Stimulated activated CD4-positive, alpha-beta T cell treated with anti-CD3 and anti-CD28 coated beads, Interleukin-4, amount 100 ng/mL, for 1 hour (primary cell): ENCODE measurements at places on chromosomes 12 and 14.

GRCh38 chr12:107564946-107565345, 120.7 kb upstream of the PWP1 start:
- DNase-seq, result no peak

DNA sequence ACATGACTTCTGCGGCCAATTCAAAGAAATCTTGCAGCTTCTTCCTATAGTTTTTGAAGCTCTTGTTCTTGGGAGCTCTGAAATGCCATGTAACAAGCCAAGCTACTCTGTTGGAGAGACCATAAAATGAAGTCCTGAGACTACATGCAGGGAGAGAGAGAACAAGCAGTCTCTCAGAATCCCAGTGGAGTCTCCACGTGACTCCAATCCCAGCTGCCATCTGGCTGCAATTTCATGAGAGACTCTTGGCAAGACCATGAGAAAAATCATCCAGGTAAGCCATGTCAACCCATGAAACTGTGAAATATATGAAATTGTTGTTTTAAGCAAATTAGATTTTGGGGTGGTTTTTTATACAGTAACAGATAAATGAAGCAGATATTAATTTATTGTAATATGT, 54.4 kb downstream of the KLRG1 start:
- no peak for DNase-seq

- no peak for DNase-seq
These were observed 850 bp upstream of the ZNF385A start for GRCh38 chr12:54385251-54385914.

- no peak for DNase-seq
These were observed 174.2 kb upstream of the PDE3A start for GRCh38 chr12:20194171-20194570.

- no peak for DNase-seq
These were observed 24.0 kb downstream of the CCDC85C start for GRCh38 chr14:99579903-99580571.

DNA sequence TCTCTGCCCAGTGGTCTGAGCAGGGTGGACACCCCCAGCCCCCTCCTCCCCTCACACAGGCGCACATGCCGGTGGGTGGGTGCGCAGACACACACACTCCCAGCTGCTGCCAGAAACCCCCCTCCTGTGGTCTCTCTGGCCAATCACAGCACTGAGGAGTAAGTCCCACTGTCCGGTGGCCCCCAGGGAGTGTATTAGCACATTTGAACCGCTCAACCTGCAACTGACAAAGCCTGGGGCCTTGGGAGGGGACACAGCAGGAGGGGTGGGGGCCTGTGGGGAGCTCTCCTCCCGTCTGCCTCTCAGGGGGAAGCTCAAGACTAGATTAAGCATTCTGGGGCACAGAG, 11.7 kb downstream of the FIGNL2 start:
- DNase-seq, result no peak

- no peak for DNase-seq
These were observed 6.3 kb downstream of the ITGA5 start for GRCh38 chr12:54412786-54413185.

DNA sequence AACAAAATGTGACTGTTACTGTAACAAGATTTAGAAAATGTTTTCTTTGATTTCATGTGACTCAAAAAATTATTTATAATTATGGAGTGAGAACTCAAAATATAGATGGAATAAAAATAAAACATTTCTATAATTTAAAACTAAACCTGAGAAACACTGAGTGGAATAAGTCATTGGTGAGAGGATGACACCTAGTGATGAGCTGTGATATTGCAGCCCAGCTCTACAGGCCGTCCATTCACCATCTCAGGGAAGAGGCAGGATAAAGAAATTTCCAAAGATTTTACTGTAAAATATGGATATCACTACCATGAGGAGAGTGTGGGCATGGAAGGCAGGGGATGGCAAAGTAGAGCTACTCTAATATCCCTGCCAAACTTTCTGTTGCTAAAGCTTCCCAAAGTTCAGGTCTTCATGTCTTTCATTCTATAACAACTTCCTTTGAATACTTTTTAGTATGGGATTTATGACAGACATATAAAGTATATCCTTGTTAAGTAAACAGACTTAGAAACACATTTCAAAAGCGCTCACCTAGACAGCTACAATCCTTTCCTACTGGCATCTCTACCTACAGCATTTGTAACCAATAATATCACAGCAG, 308.0 kb downstream of the ITPR2 start:
- DNase-seq, result no peak

DNA sequence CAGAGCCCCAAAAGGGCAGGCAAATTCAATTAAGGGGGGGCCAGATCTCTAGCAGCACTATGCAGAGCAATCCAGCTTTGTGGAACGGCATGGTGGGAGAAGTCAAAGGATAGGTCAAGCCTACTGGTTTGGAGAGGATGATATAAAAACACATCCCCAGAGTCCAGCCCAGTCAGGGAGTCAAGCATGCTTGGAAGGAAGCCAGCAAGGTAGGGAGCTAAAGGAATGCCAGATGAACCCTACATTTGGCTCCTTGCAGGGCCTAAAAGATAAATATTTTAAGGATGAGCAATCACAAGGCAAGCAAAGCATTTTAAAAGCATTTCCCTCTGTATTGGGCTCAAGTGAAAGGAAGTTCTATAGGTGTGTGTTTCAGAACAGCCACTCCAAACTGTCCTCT, 21.4 kb downstream of the KCTD10 start:
- DNase-seq, result no peak

- no peak for DNase-seq
These were observed 244.2 kb downstream of the GPHN start for GRCh38 chr14:66752109-66752508.

DNA sequence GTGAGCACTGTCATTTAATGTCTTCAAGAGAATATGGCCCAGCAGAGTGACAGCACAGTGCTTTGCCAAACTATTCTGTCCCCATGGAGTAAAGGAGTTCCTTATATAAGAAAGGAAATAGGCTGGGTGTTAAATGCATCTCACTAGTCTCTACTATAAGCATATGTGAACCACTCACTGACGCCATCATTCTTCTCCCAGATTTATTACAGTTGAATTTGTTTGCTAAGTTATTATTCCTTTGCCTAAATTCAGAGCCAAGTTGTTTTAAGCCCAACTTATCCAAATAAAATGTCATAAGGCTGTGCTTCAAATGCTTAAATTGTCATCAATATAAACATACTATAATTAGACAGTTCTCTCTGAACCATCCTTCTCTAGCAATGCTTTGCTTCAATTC, 151.6 kb downstream of the KCNA5 start:
- no peak for DNase-seq

- DNase-seq, result no peak
These were observed 13.8 kb downstream of the NFKBIA start for GRCh38 chr14:35390577-35391387.

DNA sequence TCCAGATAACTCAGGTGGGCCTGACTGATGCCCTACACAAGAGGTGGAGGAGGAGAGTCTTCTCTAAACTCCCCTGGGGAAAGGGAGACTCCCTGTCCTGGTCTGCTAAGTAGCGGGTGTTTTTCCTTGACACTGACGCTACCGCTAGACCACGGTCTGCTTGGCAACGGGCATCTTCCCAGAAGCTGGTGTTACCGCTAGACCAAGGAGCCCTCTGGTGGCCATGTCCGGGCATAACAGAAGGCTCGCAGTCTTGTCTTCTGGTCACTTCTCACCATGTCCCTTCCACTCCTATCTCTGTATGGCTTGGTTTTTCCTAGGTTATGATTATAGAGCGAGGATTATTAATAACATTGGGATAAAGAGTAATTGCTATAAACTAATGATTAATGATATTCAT, 965.5 kb downstream of the TMEM121 start:
- peak; percentile 15 for DNase-seq

GRCh38 chr12:132049876-132050275, 94.2 kb downstream of the DDX51 start:
- DNase-seq, result no peak

GRCh38 chr14:100160534-100160916, 1.1 kb upstream of the DEGS2 start:
- DNase-seq, result no peak

DNA sequence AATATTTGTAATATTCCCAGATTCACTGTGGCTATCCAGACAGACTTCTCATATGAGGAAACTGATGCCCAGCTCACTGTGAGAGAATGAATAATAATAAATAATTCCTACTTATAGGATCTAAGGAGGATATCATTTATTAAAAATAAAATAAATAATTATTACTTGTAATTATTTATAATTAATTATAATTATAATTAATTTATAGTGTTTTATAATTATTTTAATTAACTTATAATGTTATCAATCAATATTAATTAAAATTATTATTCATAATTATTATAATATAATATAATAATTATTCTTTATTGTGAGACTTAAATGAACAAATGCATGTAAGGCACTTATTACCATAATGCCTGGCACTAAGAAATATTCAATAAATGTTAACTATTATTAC, 192.8 kb downstream of the GALC start:
- no peak for DNase-seq

DNA sequence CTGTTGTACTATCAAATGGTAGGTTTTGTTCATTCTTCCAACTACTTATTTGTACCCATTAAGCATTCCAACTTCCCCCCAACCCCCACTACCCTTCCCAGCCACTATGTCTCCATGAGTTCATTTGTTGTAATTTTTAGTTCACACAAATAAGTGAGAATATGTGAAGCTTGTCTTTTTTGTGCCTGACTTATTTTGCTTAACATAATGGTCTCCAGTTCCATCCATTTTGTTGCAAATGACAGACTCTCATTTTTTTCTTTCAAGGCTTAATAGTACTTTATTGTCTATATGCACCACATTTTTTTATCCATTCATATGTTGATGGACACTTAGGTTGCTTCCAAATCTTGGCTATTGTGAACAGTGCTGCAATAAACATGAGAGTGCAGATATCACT, 86.2 kb downstream of the ALG10B start:
- no peak for DNase-seq

- DNase-seq, result no peak
These were observed 399.4 kb upstream of the RGS6 start for GRCh38 chr14:71532790-71533189.

GRCh38 chr14:89563471-89563870, 146.4 kb upstream of the FOXN3 start:
- DNase-seq, result no peak

DNA sequence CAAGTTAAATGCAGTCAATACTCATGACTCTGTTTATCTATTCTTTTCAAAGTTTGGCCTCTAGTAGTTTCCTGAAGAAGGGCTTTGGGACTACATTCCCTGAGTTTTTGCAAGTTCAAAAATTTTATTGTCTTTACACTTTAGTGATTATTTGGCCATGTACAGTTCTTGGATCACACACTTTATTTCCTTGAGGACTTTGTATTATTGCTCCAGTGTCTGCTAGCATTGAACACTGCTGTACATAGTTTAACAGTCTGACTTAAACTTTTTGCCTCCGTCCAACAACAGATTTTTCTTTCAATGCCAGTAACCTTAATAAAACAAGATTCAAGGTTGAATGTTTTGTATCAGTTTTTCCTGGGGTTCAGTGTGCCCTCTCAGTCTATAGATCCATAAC, 132.3 kb downstream of the DERA start:
- no peak for DNase-seq

- no peak for DNase-seq
These were observed 124.8 kb upstream of the NTF3 start for GRCh38 chr12:5307065-5307464.

GRCh38 chr14:39768589-39768988, 336.4 kb upstream of the FBXO33 start:
- no peak for DNase-seq

DNA sequence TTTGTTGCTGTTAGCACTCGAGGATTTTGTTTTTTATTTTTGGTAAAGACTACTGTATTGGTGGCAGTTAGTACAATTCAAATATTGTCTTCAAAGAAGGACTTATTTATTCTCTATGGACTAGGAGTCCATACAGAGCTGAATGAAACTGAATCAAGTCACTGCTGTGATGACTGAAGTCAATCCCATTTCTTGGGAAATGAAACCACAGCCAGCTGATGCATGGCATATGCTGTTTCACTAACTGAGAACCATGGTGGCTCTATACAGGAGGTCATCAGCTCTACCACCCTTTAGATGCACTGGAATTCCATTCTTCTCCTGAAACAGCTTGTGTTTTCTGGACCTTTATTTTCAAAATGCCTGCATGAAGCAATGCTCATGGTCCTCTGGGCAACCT, 22.2 kb downstream of the VTI1B start:
- DNase-seq, result no peak

DNA sequence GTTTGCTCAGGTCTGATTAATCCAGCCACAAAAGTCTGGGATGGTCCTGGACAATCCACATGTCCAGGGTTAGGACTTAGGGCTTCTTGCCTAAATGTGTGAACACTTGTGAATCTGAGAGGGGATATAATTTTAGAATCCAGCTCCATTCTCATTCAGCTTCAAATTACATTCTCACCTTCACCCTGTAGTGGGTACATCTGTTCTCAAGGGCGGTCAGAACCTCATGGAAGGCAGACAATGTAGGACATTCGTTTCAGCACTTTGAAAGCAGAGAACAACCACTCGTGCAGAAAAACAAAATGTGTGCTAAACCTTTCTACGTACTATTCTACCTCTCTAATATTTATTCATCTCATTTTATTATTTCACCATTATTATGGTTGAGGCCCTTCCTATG, 1.2 kb downstream of the TMEM229B start:
- DNase-seq, result no peak

DNA sequence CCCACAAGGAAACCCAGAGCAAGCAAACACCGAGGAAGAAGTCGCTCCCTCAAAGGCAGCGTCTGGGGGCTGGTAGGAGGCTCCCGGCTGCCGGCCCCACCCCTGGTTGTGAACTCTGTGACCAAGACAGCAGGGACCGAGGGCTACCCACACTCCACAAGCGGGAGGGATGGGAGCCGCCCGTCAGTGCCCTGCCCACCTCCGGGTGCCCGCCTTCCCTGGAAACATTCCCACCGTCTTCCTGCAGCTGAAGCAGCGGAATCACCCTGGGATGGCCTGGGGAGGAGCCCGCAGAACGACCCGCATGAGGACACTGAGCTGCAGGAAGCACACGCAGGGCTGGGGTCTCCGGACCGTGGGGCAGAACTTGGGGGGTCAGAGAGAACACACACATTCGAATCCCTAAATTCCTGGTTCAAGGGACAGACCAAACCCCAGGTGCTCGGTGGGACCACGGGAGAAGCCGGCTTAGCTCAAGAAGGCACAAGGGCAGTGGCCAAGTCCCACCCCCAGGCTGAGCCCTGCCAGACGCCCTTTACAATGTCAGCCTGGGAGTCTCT, 33.5 kb upstream of the C14orf180 start:
- DNase-seq, result no peak

DNA sequence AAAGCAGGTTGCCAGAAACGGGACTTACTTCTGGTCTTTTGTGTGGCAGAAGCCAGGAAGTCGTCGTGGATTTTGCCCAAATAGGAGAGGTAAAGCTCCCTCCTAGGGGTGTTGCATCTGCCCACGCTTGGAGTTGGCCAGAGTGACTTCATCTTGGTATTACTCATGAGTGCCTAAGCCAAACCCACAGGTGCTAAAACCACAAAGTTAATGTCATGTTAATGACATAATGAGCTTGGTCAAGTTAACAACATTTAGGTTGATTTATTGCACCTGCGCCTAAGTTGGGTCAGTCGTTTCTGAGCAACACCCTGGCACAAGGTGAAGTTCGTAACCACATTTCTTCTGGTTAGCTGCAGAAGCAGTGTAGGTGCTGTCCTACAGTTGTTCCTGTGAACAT, 225.2 kb downstream of the FUT8 start:
- DNase-seq, result no peak
